ENCODE measurements at places on chromosomes 16 and 17. TPM values are rescaled to one million over a fixed set of nuclear protein-coding genes. Genes with fewer than 3 reads are reported as not detected.

The TRPV3 gene
- total RNA-seq, result 0.21 TPM

The MT1H gene
- total RNA-seq, result not detected

The ACSF2 gene
- 5.6 TPM for total RNA-seq

The KRTAP2-3 gene
- total RNA-seq, result not detected

The TMEM204 gene
- 12.6 TPM for total RNA-seq

The GDPD3 gene
- total RNA-seq, result 0.31 TPM

The MAPT gene
- total RNA-seq, result 0.10 TPM

The THOC6 gene
- 8.9 TPM for total RNA-seq

The TBC1D3E gene
- not detected for total RNA-seq

The SMPD3 gene
- 2.6 TPM for total RNA-seq
